ENCODE measurements at places on chromosomes 5 and 9.

DNA sequence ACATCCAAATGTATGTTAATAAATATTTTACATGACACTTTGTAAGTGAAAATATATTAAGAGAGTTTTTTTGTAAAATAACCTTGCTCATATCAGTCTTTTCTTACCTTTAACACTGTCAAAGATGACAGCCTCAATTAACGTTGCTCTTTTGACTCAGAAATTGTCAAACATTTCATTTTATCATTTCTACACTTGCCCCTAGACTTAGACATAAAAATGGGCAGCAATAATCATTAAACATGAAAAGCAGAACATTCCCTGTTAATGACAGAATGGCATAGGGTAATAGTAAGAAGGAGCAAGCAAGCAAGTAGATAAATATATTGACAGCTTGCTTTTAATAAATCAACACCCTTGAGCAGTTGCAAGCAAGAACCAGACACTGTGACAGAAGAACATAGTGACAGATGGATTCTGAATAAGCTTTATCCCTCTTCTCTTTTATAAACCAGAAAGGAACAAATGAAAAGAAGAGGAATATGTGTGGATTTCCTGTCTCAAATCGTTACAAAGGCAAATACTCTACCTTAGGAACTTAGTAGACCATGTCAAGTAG lies 796.0 kb upstream of the CHD1 start:
- DNase-seq, result no peak

GRCh38 chr9:81557452-81558090 lies 131.8 kb downstream of the TLE1 start:
- no peak for DNase-seq

GRCh38 chr9:30015073-30015472 lies 2369.4 kb upstream of the ACO1 start:
- DNase-seq, result no peak

DNA sequence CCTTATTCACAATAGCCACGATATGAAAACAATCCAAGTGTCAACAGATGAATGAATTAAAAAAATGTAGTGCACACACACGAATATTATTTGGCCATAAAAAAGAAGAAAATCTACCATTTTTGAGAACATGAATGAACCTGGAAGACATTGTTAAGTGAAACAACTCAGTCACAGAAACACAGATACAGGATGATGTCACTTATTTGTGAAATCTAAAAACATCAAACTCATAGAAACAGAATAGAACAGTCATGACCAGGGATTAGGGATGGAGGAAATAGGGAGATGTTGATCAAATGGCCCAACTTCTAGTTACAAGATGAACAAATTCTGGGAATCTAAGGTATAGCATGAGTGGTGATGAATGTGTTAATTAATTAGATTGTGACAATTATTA lies 72.3 kb downstream of the MACIR start:
- no peak for DNase-seq

GRCh38 chr5:177023303-177023664 lies 788 bp downstream of the ZNF346 start:
- DNase-seq, result no peak

DNA sequence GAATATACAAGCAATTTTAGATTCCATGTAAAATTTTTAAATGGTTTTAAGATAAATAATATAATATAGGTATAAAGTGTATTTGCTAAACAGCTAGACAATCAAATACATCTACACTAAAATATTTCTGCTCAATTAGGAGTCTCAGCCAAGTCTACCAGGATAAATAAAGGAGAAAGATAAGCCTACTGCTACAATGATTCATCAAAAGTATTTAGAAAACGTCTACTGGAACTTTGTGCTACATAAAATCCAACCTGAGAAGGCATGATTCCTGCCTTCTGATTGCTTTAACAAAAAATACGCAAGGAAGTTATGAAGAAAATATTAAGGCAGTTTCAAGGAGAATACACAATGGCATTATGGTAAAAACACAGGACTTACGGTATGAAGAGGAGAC lies 570.6 kb downstream of the EFNA5 start:
- DNase-seq, result no peak

DNA sequence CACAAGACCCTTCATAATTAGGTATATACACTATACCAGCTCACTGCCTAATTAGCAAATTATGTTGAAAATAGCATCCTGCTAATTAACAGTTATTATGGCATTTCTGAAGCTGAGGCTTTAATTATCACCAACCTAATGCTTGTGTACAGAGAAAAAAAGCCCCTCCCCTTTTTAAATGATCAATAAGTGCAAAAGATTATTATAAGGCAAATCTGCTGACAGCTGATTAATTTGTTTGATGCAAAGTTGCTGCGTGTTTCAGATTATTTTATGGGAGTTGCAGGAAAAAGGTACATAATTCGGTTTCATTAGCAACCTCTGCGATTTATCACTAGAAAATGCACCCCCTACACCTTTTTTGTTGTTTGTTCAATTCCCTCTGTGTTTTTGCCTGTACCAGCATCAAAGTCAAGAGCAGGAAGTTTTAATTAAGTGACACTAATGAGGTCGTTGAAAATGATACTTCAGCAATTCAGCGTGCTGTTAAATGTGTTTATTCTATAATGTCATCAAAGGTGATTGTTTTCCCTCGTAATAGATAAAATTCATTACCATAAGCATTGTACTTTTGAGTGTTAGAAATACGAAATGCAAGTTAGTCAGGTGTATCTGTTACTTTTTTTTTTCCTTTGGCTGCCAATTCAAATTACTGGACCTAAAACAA lies 170.0 kb downstream of the EBF1 start:
- DNase-seq, result no peak

- DNase-seq, result no peak
These were observed 317.0 kb upstream of the ADCY2 start for GRCh38 chr5:7078901-7079300.

DNA sequence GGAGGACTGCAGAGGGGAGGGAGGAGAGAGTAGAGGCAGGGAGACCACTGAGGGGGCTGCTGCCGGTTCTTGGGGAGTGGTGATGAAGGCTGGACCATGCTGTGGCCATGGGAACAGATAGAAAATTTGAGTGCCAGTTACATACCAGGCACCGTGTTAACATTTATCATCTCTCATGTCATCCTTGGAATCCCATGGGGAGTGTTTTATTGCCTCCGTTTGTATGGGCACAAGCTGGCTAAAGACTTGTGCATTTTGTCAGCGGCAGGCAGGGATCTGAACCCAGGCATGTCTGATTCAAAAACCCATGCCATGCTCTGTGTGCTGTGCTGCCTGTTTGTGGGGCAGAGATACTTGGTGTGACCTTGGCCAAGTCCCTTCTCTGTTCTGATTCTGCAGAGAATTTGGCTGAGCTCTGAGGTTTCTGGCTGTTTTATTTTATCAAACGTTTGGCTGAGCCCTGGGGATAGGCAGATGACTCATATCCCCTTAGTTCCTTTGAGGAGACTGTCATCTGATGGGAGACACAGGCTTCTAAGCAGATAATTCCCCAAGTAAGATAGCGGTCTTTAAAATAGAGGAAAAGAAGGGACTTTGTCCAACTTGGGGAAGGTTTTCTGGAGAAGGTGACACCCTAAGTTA lies 22.2 kb downstream of the COL27A1 start:
- DNase-seq, result no peak

DNA sequence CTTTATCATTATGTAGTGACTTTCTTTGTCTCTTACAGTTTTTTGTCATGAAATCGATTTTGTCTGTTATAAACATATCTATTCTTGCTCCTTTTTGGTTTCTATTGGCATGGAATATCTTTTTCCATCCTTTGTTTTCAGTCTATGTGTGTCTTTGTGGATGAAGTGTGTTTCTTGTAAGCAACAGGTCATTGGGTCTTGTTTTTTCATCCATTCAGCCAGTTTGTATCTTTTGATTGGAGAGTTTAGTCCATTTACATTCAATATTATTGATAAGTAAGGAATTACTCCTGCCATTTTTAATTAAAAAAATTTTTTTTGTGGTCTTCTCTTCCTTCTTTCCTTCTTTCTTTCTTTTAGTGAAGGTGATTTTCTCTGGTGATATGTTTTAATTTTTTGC lies 194.1 kb downstream of the GDNF start:
- DNase-seq, result no peak

- DNase-seq, result no peak
These were observed 27.3 kb downstream of the TTC1 start for GRCh38 chr5:160036243-160036642.

- DNase-seq, result no peak
These were observed 2.2 kb downstream of the PCDHA10 start for GRCh38 chr5:140857987-140858240.

DNA sequence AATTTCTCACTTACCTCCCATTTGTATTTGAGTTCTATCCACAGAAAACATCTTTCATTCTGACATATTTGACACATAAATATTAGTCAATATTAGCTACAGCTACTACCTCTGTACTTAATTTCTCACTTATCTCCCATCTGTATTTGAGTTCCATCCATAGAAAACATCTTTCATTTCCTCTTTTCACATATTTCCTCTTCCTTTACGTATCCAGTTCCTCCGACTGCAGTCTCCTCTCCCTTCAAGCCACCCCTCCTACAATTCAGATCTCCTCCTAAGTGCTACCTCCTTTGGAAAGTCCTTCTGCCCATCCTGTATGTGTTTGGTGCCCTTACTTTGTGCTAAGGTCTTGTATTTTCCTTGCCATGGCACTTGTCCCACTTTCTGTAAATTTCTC lies 1.6 kb downstream of the SREK1IP1 start:
- no peak for DNase-seq

DNA sequence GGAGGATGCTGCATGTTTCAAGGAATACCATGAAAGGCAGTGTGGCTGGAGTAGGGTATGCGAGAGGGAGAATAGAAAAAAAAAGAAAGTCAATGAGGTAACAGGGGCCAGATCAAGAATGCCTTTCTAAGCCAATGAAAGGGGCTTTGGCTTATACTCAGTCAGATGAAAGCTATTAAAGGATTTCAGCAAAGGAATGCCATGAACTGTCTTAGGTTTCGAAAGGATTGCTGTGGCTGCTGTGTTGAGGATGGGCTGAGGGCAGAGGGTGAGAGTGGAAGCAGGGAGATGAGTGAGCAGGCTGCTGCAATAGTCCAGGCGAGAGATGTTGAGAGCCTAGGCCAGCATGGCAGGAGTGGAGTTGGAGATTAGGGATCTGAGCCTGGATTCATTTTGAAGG lies 135.4 kb upstream of the CKMT2 start:
- DNase-seq, result no peak

- DNase-seq, result no peak
These were observed 28.5 kb upstream of the UNC5A start for GRCh38 chr5:176781638-176782570.

Data from CD4-positive, alpha-beta T cell treated with Interleukin-4 for 4 hours (primary cell).